RKO (cell line): ENCODE measurements at places on chromosomes 16 and 17.

DNA sequence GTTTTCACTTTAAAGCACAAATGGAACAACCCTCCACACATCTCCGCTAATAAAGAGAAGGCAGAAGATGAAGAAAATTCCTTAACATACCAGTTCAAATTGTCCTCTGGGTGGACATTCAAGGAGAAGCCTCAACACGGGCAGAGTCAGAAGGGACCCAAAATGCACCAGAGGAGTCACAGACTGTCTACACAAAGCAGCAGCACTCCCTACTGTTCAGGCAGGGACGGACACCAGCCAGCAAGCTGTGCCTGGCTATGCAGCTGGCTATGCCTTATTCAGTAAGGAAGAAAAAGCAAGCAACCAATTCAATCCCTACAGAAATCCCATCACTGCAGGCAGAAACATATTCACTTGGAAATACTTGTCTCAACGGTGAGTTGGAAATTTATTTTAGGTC lies 8.1 kb downstream of the DNAJC7 start:
- DNase-seq, result peak; percentile 26

- DNase-seq, result no peak
Measured at GRCh38 chr17:77419095-77419494, 278.3 kb downstream of the SEC14L1 start.

DNA sequence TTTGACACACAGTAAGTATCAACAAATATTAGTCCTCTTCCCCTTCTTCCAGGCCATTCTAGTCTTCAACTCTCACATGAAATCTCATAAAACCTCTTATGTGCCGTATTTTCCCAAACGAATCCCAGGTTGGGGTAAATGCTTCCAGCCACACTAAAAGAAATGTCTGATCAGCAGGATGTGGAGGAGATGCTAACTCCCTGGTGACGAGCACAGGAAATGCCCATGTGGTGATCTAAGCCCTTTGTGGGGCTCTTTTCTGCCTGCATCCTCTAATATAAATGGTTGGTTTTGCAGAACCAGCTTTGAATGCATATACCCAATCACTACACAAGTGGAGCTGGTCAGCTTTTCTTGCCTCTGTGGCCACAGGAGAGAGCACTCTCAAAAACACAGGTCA lies 498.2 kb upstream of the ERCC4 start:
- peak; percentile 8 for DNase-seq

DNA sequence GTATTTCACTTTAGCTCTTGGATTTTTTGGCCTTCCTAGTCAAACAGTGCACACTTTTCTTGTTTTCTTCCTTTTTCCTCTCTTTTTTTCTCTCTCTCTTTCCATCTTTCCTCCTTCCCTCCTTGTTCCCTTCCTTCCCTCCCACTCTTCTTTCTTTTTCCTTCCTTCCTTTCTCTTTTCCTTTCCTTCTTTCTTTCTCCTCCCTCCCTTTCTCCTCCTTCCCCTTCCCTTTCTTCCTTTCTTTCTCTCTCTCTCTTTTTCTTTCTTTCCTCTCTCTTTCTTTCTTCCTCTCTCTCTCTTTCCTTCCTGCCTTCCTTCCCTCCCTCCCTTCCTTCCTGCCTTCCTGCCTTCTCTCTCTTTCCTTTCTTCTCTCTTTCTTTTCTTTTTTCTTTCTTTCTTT lies 181.6 kb upstream of the ELAC2 start:
- no peak for DNase-seq

DNA sequence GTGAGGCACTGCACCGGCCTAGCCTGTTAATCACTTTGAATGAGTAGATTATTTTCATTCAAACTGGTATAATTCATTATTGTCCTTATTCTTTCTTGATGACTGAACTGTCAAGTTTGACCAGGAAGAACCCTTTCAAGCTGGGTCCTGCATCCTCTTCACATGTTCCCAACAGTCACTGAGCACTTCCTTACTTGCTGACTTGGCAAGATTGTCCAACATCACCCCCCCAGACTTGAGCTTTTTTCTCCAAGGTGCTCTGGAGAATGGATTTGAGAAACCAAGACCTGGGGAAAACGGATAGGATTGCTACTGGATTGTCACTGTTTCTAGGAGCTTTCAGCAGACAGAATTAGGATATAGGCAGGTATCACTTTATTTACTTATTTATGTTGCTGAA lies 55.1 kb upstream of the GSG1L start:
- no peak for DNase-seq

DNA sequence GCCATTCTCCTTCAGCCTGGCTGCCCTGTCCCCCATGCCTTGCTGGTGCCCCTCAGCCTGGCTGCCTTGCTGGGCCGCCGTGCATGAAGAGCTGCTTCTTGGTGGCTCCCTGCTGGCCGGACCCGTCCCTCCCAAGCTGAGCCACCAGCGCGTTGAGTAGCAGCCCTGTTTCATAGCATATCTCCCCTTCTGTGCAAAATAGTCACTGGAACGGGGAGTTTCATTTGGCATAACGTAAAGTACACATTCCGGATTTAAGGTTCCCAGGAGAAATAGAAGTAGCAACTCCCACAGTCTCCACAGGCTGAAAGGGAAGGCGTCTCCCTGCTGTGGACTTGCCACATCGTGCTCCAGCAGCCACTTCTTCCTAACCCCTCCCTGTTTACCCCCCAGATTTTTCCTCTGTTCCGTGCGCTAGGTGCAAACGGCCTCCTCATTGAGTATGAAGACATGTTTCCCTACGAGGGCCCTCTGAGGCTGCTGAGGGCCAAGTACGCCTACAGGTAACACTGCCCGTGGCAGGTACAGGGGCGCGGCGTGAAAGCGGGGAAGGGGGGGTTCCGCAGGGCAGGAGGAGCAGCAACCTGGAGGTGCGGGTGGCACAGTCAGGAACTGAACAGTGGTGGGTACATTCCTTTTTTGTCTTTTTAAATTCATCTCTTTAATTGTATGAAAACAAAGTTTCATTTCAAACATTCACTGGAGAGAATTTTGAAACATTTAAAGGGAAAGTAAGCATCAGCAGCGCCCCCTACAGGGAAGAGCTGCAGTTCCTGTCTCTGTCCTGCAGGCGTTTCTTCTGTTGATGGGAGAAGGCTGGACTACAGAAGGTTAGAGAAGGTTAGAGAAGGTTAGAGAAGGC lies 5.8 kb upstream of the OGFOD3 start:
- DNase-seq, result peak; percentile 34

- no peak for DNase-seq
Measured at GRCh38 chr17:31488982-31489294, 97.5 kb downstream of the RAB11FIP4 start.

DNA sequence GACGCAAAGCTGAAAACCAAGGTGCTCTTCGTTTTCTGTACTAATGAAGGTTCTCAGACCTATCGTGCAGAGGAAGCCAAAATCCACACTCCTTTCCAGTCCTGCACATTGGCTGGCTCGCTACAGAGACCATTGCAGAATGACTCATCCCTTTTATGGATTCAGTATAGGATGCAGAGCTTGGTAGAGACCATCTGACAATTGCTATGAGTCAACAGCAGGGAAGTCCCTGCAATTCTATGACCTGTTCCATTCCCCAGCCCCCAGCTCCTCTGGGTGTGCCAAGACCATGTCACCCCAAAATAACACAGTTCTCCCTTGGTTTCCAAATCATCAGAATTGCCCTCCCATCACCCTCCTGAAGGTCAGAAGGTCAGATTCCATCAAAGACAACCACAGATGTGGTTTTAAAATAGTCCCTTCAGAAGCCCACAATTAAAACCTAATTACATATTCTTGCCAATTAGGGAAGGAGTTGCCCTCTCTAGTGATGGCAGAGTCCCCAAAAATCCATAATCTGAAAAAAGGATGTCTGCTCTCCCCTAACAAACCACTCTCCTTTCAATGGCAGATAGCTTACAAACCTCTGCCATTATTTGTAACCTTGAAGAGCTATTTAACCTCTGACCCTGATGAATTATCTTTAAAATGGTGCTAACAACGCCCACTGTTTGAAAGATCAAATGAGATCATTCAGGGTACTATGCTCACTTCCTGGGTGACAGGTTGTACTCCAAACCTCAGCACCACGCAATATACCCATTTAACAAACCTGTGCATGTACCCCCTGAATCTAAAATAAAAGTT lies 108.2 kb upstream of the RBBP6 start:
- DNase-seq, result peak; percentile 42

DNA sequence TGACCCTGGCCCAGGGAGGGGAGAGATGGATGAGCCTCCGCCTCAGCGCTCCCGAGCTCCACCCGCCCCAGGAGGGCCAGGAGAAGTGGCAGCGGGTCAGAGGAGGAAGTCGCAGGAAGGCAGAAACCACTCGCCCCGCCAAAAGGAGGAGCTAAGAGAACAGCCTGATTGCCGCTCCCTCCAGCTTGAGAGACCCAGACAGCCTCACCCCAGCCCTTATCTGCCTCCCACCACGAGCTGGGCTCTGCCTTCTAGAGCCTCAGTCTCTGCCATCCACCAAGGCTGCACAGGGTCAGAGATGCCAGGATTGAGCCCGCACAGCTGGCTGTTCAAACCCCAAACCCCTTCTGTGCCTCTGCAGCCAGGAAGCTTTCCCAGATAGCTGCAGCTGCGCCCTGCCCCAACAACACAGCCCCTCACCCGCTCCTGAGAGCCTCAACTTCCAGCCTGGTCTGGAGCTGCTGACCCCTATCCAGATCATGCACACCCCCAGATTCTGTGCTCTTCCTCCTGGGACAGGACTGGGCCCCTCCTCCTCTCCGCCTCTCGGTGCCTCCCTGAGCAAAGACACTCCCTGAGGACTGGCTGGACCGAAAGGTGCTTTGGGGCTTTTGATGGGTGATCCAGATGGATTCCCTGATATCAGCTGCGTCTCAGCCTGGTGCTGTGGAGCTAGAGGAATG lies 1.0 kb upstream of the ATP2A3 start:
- DNase-seq, result no peak

GRCh38 chr16:67790071-67790470 lies 16.3 kb downstream of the RANBP10 start:
- no peak for DNase-seq

DNA sequence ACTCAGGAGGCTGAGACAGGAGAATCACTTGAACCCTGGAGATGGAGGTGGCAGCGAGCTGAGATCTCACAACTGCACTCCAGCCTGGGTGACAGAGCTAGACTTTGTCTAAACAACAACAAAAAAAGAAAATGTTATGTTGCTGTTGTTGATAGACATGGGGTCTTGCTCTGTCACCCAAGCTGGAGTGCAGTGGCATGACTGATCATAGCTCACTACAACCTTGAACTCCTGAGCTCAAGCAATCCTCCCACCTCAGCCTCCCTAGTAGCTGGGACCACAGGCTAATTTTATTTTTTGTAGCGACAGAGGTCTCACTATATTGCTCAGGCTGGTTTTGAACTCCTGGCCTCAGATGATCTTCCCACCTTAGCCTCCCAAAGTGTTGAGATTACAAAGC lies 20.0 kb downstream of the FBXO47 start:
- DNase-seq, result no peak

DNA sequence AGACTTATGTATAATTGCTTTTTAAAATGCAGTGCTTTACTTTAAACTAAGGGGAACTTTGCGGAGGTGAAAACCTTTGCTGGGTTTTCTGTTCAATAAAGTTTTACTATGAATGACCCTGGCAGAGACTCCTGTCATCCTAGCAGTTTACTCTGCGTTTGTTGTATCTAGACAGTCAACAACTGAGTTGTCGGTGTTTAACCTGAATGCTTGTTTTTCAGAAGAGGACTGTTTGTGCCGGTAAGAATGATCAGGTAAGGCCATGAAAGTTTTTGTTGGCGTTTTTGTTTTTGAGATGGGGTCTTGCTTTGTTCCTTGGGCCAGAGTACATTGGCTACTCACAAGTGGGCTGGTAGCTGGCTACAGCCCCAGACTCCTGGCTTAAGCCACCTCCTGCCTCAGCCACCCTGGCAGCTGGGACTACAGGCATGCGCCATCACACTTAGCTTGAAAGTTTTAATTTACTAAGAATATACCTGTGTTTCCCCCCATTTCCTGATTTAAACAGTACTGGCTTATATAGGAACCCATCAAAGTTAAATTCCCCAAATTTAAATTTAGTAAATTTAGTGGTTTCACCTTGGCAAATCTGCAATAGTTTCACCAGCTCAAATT lies 11.9 kb downstream of the HERPUD1 start:
- DNase-seq, result no peak

DNA sequence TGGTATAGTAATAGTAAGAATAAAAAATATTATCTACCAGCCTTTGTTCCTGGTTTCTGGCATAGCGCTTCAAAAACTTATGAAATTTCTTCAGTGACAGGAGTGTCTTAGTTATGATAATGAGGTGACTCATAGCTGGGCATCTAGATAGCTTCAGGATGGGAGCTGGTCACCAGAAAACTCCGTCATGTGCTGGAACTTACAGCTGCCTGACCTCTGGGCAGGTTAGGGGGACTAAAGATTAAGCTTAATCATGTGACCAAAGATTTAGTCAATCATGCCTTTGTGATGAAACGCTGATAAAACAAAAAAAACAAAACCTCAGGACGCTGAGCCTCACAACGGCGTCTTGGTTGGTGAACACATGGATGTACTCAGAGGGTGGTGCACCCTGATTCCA lies 154.2 kb downstream of the MYO1D start:
- no peak for DNase-seq

- DNase-seq, result no peak
Measured at GRCh38 chr16:9089660-9090059, 1.8 kb upstream of the HAPSTR1 start.

- DNase-seq, result no peak
Measured at GRCh38 chr17:3773511-3773910, 27.5 kb downstream of the ITGAE start.

- DNase-seq, result no peak
Measured at GRCh38 chr16:17082095-17082882, 388.5 kb downstream of the XYLT1 start.

DNA sequence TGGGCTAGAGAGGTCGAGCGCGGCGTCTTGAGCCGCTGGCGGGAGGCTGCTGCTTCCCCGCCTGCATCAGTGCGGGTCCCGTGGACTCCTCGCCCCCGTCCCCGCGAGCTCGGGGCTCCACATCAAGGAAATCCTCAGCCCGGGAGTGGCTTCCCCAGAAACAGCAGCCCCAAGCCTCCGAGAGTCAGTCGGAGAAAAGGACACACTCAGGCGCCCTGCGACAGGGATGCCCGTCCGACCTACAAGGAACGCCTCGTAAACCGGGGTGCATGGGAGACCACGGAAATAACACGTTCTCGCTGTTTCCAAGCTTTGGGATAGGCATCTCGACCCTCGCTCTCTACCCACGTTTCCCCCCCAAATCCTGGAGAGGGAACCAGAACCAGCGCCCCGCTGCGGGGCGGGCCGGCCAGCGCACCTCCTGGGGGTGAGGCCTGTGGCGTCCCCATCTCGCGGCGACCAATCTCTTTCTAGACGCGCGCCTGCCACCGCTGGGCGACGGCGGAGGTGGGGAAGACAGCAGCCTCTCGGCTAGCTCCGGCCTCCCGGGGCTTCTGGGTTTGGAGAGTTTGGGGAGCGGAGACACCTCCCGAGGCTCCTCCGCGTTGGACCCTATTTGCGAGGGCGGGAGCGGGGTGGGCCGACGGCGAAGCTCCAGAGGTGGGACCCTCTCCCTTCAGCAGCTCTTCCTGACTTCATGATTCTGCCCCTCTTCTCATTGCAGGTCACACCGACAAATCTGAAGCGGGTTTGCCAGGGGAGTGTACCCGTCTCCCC lies 759 bp upstream of the TP53I13 start:
- peak; percentile 82 for DNase-seq
